Calu3 (cell line): ENCODE measurements at places on chromosomes 5 and 9. TPM values are rescaled to one million over a fixed set of nuclear protein-coding genes. Genes with fewer than 3 reads are reported as not detected.

Gene PIGO
- 31.9 and 32.0 TPM in 2 replicates for total RNA-seq

Gene C9
- not detected in 2 replicates for total RNA-seq

Gene TXNDC8
- total RNA-seq: not detected in 2 replicates

Gene IARS1
- 130 TPM in 2 replicates for total RNA-seq

Gene INSL6
- not detected in 2 replicates for total RNA-seq

Gene CARTPT
- total RNA-seq: not detected in 2 replicates

Gene LHFPL2
- total RNA-seq: 30.9 and 43.6 TPM in 2 replicates

Gene TRIM36
- total RNA-seq: 4.4 and 5.4 TPM in 2 replicates

Gene ZBED3
- total RNA-seq: 11.0 and 12.3 TPM in 2 replicates

Gene SHC3
- total RNA-seq: 2.3 and 4.0 TPM in 2 replicates

Gene SH3TC2
- 54.6 and 60.3 TPM in 2 replicates for total RNA-seq

Gene PDLIM7
- total RNA-seq: 400 and 420 TPM in 2 replicates
